ENCODE measurements at places on chromosomes 5 and 9.

DNA sequence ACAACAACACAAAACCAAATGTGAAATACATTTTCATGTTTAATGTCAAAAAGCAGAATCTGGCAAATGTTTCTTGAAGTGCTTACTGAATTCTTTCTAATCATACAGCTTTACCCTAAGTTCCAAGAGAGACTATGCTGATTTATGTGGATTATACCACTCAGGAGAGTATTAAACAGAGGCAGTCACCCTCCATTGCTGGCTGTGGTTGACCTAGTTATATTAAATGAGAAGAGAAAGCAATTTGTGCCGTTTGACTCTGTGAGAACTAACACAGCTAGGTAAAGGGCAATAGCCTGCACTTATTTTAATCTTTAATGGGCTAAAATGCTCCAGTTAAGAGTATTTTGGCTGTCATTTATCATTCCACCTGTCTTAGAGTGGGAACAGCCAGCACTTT lies 62.6 kb downstream of the ELL2 start:
- no peak for DNase-seq

DNA sequence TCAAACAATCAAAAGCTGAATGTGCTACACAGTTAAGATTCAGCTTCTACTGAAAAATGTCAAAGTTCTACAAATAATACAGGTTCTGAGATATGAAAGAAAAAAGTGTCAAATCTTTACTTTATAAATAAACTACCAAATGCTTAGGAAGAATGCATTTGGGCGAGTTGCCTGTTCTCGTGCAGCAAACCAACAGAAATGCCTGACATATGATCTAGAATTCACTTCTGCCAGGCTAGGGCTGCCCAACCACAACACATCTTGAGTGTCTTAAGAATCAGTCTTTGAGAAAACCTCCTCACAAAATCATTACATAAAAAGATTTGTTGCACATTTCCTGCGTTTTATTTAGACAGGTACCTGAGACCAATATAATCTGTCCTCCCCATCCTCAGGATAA lies 42.2 kb downstream of the ANKH start:
- no peak for DNase-seq

- DNase-seq = no peak
Measured at GRCh38 chr5:135930949-135931295, 23.9 kb downstream of the LECT2 start.

GRCh38 chr9:137267933-137268355 lies 9.6 kb upstream of the TOR4A start:
- no peak for DNase-seq

All from anterior cingulate cortex (tissue), 58 donors.